ENCODE measurements at places on chromosomes 2 and 18.

DNA sequence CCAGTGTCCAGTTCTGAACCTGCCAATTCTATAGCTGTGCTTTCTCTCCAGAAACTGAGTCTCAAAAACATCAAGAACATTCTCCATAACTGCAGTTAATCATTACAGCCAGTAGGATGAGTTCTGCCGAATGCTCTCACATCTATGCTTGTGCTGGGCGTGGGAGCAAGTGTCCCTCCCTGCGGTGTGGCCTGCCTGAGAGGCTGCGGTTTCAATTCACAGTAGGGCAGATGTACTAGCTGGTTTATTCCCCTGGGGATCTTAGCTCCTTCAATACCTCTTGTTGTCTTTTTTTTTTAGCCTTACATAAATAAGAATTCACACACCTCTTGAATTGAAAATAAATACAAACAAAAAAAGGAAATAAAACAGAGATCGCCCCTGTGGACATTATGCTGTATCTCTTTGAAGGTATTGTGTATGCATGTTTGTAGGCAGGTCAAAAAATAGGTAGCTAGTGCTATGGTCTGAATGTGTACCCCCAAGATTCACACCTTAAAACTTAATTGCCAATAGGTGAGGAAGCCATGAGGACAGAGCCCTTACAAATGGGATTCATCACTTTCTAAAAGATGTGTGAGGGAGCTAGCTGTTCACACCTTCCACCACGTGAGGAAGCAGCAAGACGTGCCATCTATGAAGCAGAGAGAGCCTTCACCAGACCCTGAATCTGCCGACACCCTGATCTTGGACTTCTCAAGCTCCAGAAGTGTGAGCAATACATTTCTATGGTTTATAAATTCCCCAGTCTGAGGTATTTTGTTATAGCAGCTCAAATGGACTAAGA lies 74.3 kb downstream of the BCL2L11 start:
- DNase-seq: peak; percentile 39

- no peak for DNase-seq
These were observed 266.2 kb downstream of the FBXO15 start for GRCh38 chr18:73881396-73881917.

DNA sequence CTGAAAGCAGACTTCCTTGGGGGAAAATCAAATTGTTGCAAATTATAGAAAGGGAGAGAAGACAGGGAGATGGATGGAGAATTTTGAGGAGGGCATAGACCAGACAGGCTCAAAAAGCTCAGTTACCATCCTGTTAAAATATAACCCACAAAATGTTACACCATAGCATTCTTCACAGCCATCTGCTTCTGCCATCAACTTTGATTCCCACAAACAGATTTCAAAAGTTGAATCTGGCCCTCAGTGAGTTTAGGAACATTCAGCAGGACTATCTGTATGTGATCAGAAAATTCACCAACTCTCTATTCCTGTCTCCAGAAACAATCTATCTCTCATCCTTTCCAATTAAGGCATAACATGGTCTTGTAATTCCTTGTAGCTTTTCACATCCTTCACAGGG lies 159.8 kb upstream of the CCDC68 start:
- DNase-seq: no peak

DNA sequence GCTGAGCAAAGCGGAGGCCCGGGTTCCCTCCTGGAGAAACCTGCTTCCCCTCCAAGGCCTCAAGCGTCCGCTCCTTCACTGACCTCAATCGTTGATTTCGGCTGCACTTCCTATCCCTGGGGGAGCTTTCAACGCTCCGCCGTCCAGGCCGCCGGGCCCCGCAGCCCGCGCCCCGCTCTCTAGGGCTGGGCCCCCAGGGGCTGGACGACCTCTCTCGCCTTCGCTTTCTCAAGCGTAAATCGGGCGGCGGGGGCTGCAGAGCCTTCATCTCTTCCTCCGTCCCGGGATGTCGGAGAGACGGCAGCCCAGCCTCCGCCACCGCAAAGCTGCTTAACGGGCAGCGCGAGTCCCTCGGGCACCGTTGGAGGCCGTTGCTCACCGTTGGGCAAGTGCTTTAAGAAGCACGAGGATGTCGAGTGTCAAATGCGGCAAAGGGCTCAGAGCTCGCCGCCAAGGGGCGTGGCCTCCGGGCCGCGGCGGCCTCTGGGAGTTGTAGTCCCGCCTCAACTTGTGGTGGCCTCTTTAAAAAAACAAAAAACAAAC lies 8.5 kb downstream of the HES6 start:
- peak; percentile 91 for DNase-seq

GRCh38 chr2:60488291-60488690 lies 65.2 kb downstream of the BCL11A start:
- no peak for DNase-seq

DNA sequence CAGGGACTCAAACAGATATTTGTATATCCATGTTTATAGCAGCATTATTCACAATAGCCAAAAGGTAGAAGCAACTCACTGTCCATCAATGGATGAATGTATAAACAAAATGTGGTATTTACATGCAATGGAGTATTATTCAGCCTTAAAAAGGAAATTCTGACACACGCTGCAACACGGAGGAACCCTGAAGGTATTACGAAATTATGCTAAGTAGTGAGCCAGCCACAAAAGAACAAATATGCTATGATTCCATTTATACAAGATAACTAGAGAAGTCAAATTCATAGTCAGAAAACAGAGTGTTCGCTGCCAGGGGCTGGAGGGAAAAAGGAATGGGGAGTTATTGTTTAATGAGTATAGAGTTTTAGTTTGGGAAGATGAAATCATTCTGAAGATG lies 61.0 kb upstream of the CDKL4 start:
- DNase-seq: no peak

GRCh38 chr18:58373481-58373880 lies 255.4 kb downstream of the ALPK2 start:
- DNase-seq: no peak

- no peak for DNase-seq
These were observed 13.0 kb upstream of the SULT1C4 start for GRCh38 chr2:108364676-108365297.

Measured in hematopoietic multipotent progenitor cell treated with erythropoietin and hydrocortisone succinate and interleukin-3 and kit ligand, for 4 days (in vitro differentiated cells).